Aorta (tissue), 5 donors: ENCODE measurements at places on chromosomes 3 and 15. TPM values are rescaled to one million over a fixed set of nuclear protein-coding genes. Genes with fewer than 3 reads are reported as not detected.

- DNase-seq = peak; percentile 75
These were observed at the start of gene TNNC1 for GRCh38 chr3:52453496-52454249. Gene TNNC1, minus strand, starts transcription at chr3:52454041. Its CDS starts 26 bp downstream, at chr3:52454015.

GRCh38 chr15:71392861-71393283, 277.6 kb downstream of the THSD4 start:
- DNase-seq = no peak

DNA sequence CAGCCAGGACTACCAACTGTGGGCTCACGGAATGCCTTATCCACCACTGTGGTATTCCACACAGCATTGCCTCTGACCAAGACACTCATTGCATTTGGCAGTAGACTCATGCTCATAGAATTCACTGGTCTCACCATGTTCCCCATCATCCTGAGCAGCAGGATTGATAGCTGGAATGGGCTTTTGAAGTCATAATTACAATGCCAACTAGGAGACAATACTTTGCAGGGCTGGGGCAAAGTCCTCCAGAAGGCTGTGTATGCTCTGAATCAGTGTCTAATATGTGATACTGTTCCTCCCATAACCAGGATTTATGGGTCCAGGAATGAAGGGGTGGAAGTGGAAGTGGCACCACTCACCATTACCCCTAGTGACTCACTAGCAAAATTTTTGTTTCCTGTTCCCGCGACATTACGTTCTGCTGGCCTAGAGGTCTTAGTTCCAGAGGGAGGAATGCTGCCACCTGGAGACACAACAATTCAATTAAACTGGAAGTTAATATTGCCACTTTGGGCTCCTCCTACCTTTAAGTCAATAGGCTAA, 58.6 kb upstream of the CCDC80 start:
- no peak for DNase-seq

Gene GRK7
- total RNA-seq = 0.23 TPM

- DNase-seq = peak; percentile 76
These were observed 27.6 kb upstream of the TRPM1 start for GRCh38 chr15:31128919-31129768.

Gene ACTRT3
- 2.1 TPM for total RNA-seq

Gene LDHAL6B
- total RNA-seq = not detected

- DNase-seq = no peak
These were observed 57.5 kb upstream of the TMCO5A start for GRCh38 chr15:37876900-37877299.

DNA sequence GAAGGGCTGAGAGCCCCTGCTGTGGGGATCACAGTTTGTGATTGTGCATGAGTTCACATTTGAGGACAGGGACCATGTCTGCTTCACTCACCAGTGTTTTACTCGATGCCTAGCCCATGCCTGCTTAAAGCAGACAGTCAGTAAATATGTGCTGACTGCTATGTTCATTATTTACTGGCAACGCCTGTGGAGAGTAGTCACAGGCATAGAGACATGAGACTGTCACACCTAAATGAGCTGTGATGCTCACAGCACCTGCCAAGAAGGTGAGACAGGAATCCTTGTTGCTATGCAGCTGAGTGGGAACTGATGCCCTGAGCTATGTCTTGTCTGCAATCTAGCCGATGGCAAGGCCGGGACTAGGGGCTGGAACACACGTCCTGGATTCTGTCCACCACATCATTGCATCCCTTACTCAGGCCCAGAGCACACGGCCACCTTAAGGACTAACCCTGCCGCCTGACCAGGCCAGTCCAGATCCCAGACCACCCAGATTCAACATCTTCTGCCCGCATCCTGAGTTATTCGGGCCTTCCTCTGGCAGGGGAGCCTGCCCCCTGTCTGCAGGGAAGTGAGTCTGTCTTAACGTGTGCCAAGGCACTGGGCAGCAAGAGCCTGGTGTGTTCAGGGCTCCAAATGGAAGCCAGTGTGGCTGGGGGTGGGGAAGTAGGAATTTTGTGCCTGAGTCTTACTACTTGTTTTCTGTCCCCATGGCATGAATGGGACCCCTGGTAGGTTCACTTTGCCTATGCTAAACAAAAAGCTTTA, 44.8 kb downstream of the FGD5 start:
- DNase-seq = peak; percentile 57

Gene CD200
- total RNA-seq = 45.3 TPM

DNA sequence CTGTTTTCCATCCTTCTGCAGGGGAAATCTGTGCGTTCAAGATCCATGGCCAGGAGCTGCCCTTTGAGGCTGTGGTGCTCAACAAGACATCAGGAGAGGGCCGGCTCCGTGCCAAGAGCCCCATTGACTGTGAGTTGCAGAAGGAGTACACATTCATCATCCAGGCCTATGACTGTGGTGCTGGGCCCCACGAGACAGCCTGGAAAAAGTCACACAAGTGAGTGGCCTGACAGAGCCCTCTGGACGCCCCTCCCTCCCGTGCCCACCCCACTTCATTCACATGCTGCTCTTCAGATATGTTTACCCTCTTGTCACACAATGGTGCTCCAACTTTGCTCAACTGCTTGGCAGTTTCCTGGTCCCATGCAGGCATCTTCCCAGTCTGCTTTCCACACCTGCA, 274.3 kb upstream of the TRIM42 start:
- DNase-seq = no peak

Gene GANC
- 51.6 TPM for total RNA-seq

DNA sequence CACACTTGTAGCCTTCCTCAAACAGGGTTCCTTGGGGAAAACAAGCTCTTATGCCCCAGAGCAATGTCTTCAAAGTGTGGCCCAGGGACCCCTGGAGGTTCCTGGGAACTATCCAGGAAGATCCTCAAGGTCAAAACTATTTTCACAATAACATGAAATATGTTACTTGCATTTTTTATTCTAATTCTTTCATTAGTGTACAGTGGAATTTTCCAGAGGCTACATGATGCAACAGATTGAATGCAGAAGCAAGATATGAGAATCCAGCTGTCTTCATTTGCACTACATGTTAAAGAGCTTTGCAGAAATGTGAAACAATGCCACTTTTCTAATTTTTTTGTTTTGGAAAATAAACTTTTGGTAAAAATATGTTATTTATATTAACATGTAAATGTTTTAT, 190.9 kb downstream of the SLC9A9 start:
- DNase-seq = no peak

Gene SEMA3G
- total RNA-seq = 12.5 TPM

Gene ERICH6
- total RNA-seq = not detected

Gene UBL7
- 27.0 TPM for total RNA-seq

GRCh38 chr3:52234516-52235447, 4.2 kb downstream of the TWF2 start:
- DNase-seq = peak; percentile 36

DNA sequence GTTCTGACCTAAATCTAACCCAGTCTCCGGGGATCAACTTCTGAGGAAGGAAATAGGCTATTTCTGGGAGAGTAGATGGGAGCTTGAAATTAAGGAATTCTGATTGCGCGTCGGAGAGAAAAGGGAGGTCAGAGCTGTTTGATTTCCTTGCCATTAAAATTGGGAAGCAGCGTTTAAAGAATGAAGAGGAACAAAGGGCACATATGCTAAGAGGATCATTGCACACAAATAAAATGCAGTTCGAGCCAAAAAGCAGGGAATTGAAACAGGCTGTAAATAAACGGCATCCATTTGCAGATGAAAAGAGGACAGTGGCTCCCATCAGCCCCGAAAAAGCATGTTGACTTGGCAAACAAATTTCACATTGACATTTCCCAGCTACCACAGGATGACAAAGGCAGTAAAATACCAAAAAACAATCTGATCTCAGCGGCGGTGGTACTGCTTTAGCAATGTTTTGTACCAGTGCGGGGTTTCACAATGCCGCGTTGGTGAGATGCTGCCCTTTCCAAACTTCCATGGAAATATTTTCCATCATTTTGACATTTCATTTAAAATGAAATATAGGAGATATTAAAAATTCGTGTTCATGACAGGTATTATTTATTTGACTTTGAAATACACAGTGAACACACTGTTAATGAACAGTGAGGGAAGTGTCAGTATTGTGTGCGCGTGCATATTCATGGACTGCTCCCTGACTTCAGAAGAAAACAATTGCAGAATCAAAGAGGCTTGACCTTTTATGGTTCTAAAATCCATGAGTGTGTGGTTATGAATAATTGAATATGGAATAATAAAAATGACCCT, 108.8 kb downstream of the SQOR start:
- DNase-seq = no peak

DNA sequence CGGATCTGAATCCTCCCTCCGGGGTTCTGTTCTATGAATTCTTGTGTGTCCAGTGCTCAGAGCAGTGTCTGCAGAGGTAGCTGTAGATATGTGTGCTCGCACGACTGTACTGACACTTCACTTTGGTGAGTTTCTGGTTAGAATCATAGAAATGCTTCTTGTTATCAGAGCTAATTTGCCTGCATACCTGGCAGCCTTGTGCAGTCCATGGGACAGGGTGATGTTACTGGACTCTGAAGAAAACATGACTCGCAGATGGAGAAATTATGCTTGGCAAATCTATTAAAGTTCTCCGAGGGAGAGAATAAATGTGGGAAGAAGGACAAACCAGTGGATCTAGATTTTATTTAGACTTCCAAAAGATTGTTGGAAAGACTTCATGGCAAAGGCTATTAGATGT, 12.2 kb downstream of the CGNL1 start:
- DNase-seq = no peak

- no peak for DNase-seq
These were observed 53.4 kb upstream of the CCDC174 start for GRCh38 chr3:14598143-14598569.

DNA sequence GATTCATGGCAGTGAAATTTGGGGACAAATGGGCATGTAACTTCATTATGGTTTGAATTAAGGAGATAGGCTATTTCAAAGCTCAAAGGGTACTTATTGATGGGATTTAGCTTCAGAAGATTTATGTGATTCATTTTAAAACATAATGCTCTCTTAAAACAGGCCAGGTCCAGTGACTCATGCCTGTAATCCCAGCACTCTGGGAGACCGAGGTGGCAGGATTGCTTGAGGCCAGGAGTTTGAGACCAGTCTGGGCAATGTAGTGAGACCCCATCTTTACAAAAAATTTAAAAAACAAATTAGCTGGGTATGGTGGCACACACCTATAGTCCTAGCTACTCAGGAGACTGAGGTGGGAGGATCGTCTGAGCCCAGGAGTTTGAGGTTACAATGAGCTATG, 11.5 kb downstream of the THAP10 start:
- no peak for DNase-seq

Gene ITIH1
- not detected for total RNA-seq

DNA sequence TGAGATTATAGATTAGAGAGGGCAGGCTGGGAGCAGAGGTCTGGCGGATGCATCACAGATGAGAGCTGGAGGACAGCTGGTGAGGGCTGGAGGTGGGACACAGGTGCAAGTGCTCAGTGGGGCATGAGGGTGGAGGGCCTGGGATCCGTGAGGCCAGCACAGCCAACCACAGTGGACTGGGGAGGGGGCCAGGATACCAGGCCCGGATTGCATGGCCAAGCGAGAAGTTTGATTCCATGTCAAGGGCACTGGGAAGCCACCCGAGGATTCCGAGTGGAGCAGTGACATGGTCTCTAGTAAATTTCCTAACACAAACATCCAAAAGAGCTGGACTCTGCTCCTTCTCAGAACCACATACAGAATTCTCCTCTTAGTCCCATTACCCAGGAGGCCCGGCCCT, 44.0 kb upstream of the SLC41A3 start:
- DNase-seq = peak; percentile 42

GRCh38 chr3:152198665-152199064, 70.1 kb upstream of the MBNL1 start:
- no peak for DNase-seq

GRCh38 chr3:65851827-65852226, 186.9 kb downstream of the MAGI1 start:
- DNase-seq = no peak

DNA sequence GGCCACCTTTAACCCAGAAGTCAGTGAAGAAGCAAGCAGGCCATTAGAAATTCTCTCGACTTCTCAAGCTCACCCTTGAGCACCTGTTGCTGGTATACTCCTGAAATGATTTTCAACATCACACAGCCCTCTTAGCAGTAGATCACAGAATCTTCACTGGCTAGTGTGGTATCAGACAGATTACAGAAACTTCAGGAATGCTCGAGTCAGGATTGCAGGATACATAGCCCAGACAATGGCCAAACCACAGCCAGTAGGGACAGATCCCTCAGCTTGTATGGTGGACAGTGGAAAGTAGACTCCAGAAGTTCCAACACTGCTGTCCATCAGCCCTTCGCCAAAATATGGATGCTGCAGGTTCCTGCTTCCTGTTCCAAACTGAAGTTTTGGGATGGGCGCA, 4.5 kb upstream of the KLHL40 start:
- DNase-seq = peak; percentile 4

- no peak for DNase-seq
These were observed 521 bp downstream of the IL5RA start for GRCh38 chr3:3109407-3110298.

DNA sequence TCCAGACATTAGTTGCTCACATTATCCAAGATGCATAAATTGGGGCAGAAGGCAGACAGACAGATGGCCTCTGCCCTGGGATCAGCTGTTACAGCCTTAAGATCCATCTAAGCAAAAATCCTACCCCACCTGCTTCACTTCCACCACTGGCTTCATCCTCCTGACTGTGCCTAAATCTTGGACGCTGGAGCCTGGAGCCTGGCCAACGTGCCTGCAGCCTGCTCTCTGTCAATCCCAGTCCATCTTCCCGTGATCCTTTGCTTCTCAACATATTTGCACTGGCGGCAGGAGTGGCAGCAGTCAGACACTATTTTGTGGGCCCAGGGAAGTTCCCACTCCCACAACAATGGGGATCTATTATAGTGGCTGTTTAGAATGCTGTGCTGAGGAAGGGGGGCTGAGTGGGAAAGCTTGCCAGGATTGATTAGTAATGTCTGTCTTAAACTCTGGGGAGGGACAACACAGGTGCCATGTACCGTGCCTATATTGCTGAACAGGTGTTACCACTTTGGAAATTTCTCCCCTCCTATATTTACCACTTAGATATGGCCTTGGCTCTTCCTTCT, 121.2 kb downstream of the MEGF11 start:
- DNase-seq = no peak

- DNase-seq = no peak
These were observed 38.8 kb upstream of the TIMP4 start for GRCh38 chr3:12197475-12197874.

DNA sequence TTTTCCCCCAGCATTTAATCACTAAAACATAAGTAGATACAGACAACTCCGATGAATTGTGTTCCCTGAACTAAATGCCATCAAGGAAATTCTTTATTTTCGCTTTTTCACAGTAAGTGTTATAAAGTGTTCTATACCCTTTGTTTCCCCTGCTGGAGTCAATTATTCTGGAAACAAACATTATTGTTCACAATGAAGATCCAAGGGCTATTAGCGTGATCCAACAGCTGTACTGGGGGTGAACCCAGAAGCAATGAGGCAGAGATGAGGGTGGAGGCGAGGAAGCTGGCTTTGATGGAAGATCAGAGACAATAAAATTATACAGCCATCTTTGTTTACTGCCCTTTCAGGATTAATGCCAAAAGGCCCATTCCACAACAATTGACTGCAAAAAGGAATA, 250.3 kb upstream of the IGF1R start:
- no peak for DNase-seq
